ENCODE measurements at places on chromosomes 7 and 10.

DNA sequence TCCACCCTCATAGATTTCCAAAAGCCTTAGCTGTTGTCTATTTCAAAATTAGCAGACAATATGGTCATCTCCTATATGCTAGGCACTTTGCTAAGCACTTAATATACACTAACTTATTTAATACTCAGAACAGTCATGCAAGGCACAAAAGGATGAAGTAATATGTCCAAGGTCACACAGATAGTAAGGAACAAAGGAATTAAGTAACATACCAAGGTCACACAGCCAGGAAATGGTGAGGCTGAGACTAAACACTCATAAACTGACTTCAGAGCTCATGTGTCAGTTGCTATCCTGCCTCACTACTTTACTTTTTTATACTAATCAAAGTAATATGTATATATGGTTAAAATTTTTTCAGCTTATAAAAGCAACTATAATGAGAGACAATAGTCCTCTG, 23.6 kb upstream of the HIBADH start:
- no peak for DNase-seq

DNA sequence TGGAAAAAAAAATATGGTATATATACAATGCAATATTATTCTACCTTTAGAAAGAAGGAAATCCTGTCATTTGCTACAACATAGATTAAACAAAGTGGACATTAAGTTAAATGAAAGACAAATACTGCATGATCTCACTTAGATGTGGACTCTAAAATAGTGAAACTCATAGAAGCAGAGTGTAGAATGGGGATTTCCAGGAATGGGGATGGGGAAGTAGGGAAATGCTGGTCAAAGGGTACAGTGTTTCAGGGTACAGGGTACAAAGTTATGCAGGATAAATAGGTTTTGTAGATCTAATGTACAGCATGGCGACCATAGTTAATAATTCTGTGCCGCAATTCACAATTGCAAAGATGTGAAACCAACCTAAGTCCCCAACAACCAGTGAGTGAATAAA, 385.5 kb downstream of the SFMBT2 start:
- DNase-seq, result no peak

DNA sequence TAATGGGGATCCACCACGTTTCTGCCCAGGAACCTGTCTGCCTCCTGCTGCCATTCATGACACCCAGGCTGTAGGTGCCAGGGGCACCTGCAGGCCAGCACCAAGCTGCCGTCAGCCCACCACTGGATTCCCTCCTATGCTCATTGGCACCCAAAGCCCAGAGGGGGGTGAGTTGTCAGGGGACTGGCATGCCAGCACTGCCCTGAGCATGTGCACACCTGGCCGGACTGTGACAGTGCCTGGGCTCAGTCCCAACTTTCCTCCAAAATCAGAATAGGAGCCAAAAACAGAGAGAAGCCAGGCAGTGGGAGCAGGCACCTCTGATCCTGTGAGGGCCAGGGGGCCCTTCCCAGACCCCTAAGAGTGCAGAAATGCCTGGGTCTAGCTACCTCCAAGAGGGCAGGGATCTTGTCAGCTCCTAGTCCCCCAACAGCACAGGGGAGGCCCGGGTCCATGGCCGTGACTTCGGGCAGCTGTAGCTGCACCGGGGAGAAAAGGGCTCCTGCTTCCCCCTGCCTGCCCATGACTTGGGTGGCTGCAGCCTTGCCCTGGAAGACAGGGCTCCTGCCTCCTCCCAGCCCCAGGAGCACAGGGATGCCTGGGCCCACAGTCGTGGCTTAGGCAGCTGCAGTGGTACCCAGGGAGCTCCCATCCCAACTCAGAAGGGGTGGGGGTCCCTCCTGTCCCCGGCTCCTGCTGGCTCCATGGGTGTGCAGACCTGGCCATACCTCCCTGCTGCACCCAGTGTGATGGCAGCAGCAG, 249.8 kb upstream of the DKK1 start:
- no peak for DNase-seq

DNA sequence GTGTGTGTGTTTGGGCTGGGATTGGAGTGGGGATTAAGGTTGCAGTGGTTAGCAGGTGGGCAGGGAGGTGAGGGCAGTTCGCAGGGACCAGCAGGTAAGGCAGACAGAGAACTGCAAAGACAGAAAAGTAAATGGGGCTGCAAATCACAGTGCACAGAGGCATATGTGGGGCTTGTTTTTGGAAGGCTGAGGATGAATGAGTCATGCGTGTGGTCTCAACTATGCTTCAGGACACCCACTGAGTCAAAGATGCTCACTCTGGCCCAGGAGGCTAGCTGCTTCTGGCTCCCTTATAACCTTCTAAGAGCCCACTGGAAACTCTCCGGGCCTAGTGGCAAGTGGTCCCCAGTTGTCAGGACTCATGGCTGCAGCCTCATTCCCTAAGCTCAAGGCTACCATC, 118.2 kb downstream of the ZNF248 start:
- no peak for DNase-seq

- DNase-seq, result no peak
Observed at GRCh38 chr10:119177708-119178371, 772 bp downstream of the PRDX3 start.

DNA sequence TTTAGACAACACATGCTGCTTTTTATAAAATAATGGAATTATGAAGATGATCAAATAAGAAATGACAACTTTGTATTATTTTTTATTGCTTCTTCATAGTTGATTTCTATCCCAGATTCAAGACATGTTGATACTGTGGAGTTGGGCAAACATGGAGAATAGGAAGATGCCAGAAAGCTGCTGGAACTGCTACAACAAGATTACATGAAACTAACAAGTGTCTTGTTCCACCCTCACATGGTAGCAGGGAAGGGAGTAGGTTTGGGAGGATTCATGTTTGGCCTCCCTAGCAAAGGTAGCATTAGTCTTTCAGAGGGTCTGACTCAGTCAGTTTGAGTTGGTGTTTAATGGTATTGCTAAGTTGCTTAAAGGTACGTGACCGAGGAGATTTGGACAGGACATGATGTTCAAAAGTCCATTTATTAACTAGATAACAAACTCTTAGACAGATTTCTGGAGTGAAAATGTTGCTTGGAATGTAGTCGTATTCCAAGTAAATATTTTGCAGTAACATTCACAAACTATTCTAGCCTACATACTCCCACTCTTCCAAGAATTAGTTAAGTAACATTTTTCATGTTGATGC, 33.1 kb downstream of the PRR15 start:
- no peak for DNase-seq

GRCh38 chr10:131982185-131982756, 548 bp upstream of the BNIP3 start:
- no peak for DNase-seq

GRCh38 chr7:80151274-80151665, 16.6 kb downstream of the GNAI1 start:
- peak; percentile 61 for DNase-seq

- no peak for DNase-seq
Observed at GRCh38 chr10:43384252-43385221, 13.1 kb downstream of the FXYD4 start.

DNA sequence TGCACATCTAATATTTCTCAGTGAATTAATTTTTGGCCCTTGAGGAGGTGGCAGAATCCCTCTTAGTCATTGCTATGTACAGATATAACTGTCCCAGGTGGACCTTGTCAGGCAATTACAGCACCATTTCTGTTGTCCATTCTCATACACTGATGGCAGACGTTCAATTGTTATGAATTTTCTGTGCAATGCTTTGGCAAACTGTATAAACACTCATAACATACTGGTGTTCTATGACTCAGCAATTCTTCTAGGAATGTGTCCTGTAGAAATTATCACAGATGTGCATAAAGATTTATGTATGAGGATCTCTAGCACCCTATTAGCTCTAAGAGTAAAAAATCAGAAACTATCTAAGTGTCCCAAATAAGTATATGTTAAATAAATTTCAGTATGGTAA, 80.8 kb downstream of the DNAJB9 start:
- no peak for DNase-seq

DNA sequence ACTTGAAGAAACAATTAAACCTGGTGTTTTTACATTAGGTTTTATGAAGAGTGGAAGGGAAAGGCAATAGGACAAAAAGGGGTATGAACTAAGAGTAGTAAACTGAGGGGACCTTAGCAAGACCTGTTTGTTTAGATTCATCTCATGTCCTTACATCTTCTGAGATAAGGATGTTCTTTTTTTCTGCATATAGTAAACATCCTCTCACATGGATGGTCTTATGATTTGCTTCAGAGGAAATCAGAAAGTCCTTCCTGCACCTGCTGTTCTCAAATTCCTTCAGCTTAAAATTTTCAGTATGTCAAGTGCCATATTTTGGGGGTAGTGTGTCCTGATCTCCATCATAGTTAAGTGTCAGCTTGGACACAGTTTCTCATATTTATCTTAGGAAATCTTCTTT, 232.6 kb downstream of the ADK start:
- no peak for DNase-seq

GRCh38 chr7:44966731-44967538, 11.9 kb downstream of the MYO1G start:
- DNase-seq, result no peak

DNA sequence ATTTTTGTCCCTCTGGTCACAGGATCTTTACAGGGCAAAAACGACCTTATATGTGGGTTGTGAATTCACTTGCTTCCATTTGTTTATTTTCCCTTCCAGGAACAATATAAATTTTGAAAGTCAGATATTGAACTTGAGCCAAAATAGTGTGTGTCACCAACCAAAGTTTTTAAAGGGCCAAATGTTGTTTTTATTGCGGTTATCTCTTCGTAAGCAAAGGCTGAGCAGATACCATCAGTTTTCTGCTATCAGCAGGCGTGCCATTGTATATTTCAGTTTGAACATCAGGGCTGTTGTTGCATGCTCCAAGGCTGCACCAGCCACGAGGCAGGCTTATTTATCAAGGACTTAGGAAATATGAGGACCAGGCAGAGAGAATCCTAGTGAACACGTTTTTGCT, 160.3 kb downstream of the PAXIP1 start:
- DNase-seq, result no peak

DNA sequence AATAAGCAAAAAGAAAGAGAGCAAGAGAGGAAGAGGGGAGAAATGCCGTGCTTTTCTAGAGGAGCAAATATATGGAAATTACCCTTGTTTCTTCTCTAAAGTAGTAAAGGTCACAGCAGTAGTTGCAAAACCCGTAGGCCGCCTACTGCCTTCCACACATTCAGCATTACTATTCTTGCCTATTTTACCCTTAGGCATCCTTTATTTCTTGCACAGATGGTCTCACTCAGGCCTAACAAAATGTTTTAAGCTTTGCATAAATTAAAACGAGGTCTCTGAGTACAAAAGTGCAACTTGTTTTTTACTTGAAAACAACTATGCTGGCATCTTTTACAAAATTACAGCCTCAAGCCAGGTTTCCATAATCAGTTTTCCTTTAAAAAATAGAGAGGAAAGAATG, 644.6 kb downstream of the AUTS2 start:
- no peak for DNase-seq

DNA sequence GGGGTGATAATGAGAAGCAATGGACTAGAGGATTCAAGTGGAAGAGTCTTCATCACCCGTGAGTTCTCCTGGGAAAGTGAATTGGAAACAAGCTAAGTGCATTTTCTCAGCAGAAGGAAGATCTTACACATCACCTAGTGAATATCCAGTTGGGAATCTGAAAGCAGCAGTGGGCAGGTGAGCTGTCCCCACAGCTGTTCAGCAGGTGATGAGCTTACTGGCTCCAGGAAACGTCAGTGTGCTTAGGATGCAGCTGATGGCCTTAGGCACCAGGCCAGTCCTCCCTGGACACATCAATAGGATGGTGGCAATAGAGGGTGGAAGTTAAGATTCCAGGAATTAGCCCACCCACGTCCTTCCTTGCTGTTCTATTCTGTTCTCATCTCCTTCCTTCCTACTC, 66.7 kb downstream of the NOD1 start:
- DNase-seq, result no peak

DNA sequence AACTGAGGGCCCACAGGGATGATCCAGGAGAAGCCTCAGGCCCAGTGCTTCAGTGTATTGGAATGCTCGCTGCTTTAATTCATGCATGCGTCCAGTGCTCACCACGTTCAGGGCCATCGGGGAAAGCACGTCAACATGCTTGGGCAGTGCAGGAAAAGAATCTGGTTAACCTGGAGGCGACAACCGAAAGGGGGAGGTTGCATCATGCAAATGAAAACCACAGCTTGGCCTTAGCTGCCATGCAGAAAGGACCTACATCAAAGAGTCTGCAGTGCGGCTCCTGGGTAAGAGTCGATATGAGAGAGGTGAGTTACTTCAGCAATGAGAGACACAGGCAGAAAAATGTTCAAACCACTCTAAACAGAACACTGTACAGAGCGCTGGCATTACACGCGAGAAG, 440.1 kb downstream of the KCNMA1 start:
- DNase-seq, result no peak

GRCh38 chr10:17085011-17085725, 44.4 kb downstream of the CUBN start:
- DNase-seq, result no peak

DNA sequence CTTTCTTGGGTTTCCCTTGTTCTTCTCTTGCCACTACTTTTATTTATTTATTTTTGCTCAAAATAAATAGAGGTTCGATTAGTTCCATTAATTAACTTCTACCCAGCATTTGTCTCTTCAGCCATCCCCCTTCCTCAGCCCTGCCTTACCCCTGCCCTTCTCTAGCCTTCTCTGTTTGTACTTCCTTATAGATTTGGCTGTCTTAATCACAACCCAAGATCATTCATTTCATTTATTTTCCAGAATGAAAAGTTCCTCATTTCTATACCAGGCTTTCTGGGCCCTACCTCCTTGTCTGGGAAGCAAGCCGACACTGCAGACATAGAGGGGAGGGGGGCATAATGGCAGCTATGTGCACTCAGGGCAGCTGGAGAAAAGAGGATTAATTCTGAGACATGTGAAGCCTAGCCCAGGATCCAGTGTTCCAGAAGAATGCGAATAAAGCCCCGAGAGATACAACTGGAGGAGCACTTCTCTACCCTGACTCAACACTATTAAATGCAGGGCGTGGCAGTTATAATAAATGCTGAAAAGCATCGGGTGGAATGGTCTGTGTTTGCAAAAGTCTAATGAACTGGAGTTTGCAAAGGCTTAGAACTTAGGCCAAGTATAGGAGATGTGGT, 6.4 kb upstream of the PDCD4 start:
- DNase-seq, result peak; percentile 56

- DNase-seq, result no peak
Observed at GRCh38 chr7:108724251-108725100, 154.8 kb downstream of the DNAJB9 start.

GRCh38 chr10:60508831-60509230, 119.2 kb upstream of the ANK3 start:
- no peak for DNase-seq

- DNase-seq, result no peak
Observed at GRCh38 chr7:104983076-104983577, 30.9 kb upstream of the KMT2E start.

DNA sequence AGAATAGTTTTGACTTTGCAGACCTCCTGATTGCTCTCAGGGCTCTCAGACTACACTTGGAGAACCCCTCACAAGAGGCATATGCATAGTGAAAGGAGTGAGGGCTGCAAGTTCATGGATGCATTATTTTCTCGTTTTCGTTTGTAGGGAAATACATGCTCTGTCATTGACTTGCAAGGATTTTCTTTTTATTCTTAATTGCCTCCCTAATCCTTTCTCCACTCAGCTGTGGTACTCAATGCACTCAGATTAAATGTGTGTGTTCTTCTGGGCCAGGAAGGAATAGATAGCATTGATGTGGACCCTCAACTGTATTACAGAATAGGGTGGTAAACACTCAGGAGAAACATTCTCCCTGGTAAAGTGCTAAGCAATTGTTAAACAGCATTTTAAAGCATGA, 188.7 kb downstream of the CACNB2 start:
- no peak for DNase-seq
